ENCODE measurements at places on chromosomes 16 and 17.

GRCh38 chr16:680625-680945 lies 375 bp downstream of the STUB1 start:
- DNase-seq, result no peak

- DNase-seq, result no peak
These were observed 256.1 kb downstream of the BCAS3 start for GRCh38 chr17:60933739-60934138.

- peak; percentile 32 for DNase-seq
These were observed 662 bp downstream of the COTL1 start for GRCh38 chr16:84617041-84617790.

- peak; percentile 97 for DNase-seq
These were observed at the start of gene GSPT1 for GRCh38 chr16:11915644-11916523. Gene GSPT1 (minus strand): TSS chr16:11915956. CDS start chr16:11915720, 236 bp downstream.

DNA sequence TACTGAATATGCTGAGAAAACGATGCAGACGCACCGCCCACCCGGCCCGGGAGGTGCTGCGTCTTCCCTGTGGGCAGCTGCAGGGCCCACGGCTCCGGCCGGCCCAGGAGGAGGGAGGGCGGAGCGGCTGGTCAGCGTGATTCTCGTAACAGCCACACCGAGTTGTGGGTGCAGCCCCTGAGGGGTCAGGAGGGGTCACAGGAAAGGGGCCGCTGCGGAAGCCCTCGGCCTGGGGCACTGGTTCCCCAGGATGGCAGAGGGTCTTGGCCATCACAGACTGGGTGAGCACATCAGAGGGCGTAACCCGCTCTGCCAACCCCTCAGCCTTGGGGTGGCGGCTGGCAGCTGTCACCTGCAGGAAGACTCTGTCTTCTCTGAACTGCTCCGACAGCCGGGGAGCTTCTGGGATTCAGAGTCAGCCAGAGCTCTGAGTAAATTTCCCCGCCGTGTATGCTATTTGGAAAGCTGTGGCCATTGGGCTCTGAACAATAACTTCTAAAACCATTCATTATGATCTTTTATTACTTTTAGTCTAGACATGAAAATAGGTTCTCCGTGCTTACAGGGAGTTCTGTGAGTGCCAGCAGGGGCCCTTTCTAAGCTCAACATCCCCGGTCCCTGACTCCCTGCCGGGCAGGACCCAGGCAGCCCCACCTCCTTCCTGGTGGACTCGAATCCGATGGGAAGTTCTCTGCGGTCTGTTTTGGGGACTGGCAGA lies 87.4 kb upstream of the CHMP6 start:
- DNase-seq, result no peak

DNA sequence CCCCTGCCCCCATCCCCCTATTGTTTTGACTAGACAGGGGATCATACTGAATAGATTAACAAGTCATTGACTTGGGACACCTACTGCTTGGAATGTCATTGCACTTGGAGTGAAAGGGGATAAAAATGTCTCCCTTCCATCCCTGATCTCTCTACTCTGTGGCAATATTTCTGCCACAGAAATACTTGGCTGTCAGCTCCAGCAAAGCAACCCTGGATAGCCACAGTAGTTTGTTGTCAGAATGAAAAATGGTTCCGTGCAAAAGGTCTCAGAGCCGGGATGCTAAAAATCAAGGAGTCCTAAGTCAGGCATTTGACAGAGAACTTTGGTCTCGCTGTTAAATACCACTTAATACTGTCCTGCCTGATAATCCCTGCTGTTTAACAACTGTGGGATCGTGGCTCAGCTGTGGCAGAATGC lies 722.0 kb upstream of the SOX9 start:
- DNase-seq, result no peak

DNA sequence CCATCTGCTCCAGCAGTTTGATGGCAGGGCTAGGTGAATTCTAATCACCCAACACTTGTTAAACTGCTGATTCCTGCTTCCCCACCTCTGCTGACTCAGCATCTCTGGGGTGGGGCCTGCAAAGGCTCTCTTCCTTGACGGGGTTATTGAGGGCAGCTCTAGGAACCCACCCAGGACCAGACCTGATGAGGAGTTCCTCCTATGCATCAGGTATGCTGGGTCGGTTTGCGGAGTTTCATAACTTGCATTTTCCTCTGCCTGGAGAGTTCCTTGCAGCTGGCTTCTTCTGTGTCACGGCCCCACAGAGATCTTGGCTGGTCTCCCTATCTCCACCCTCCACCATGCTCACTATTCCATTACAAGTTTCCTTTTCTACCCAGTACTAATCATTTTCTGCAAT lies 93.4 kb upstream of the CCL2 start:
- no peak for DNase-seq

DNA sequence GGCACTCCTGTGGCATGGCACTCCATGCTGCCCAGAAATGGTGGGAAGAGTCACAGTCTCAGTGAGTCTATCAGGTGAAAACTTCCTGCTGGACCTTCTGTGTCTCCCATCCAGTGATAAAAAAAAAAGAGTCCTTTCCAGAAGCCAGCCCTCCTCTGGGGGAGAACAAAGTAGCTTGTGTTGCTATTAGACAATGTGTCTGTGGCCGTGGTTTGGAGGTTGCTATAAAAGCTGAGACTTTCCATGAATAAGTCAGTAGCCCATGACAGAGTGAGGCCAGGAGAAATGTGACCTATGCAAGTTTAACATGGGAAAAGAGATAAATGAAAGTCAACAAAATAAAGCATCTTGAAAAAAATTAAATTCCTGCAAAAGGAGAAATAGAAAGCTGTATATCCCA lies 250.7 kb upstream of the MON1B start:
- no peak for DNase-seq

DNA sequence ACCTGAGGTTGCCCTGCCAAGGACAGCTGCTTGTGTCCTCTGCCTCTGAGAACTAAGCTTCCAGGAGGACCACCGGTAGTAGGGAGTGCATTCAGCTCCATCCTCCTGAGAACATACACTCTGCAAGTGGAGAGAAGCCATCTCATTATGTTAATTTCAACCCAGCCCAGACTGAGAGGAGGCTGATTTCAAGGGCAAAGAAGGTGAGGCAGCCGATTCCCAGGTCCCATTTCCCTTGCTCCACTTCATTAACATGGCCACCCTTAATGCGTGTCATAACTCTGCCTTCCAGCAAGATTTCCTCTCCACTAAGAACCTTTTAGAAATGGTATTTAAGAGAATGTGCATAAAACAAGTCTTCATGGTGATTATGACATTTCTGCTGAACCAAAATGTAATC lies 72.5 kb downstream of the CDH13 start:
- no peak for DNase-seq

DNA sequence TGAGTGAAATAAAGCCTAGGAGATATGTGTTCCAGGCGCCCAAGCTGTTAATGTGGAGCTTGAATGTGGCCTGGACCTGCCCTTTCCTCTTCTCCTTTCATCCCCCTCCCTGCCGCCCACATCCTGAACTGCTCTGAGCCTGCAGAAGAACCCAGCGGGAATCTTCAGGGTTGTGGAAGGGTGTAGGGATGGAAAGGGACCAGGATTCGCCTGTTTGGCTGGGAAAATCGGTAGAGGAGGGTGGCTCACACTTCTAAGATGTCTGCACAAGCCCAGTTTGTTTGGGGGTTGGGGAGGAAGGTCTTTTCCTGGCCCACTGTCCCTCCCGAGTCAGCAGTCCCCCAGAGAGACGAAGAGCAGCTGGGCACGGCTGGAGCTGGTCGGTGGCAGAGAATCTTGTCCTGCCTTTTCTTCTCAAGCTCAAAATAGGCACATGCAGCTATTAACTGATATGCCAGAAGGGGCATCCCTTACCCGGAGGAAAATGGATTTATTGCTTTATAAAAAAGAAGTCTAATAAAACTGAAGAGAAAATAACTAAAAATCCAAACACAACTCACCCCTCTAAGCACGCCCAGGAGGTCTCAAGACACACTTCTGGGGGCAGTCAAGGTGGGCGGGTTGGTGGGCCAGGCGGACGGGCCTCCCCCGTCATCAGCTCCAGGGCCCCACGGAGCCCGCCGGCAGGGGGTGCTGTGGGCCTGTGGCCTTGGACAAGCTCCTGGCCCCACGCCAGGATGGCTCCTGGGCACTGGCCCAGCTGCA lies 11.5 kb upstream of the PITPNA start:
- no peak for DNase-seq

GRCh38 chr17:76367642-76368041 lies 13.9 kb upstream of the PRPSAP1 start:
- no peak for DNase-seq

GRCh38 chr17:80018917-80019651 lies 16.6 kb downstream of the TBC1D16 start:
- no peak for DNase-seq

- no peak for DNase-seq
These were observed 293.1 kb downstream of the MAP2K4 start for GRCh38 chr17:12313786-12314185.

DNA sequence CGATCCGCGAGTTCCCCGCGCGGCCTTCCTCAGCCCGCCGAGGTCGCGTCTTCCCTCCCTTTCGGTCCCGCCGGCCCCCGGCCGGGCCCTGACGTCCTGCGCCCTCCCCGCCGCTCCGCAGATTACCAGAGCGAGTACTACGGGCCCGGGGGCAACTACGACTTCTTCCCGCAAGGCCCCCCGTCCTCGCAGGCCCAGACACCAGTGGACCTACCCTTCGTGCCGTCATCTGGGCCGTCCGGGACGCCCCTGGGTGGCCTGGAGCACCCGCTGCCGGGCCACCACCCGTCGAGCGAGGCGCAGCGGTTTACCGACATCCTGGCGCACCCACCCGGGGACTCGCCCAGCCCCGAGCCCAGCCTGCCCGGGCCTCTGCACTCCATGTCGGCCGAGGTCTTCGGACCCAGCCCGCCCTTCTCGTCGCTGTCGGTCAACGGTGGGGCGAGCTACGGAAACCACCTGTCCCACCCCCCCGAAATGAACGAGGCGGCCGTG lies 5.4 kb downstream of the LHX1 start:
- no peak for DNase-seq

GRCh38 chr16:4401094-4401501 lies 15.3 kb downstream of the CORO7 start:
- no peak for DNase-seq

DNA sequence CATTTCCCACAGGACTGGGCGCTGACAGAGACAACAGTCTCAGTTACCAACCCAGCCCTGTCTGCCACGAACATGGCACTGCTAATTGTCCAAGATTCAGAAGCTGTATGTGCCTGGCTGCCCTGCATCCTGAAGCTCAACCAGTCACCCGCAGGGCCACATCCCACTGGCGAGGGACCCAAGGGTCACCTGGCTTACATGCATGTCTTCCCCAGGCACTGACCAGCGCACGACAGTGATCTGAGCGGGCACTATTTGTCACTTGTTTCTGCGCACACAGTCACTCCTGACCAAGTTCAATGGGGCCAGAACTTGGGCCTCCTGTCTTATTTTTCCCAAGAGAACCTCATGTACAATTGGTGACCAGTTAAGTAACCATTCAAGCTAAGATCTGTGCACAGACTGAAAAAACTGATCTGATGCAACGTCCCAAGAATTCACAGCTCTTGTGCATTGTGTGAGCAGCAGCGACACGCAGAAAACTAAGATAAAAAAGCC lies 13.1 kb downstream of the USP7 start:
- DNase-seq, result no peak

- DNase-seq, result no peak
These were observed 11.9 kb downstream of the TOX3 start for GRCh38 chr16:52535076-52535475.
